B cell (primary cell): ENCODE measurements at places on chromosomes 5 and 9. TPM values are rescaled to one million over a fixed set of nuclear protein-coding genes. Genes with fewer than 3 reads are reported as not detected.

CLK4 gene
- polyA plus RNA-seq: 72.3 and 107 TPM in 2 replicates

UGT3A2 gene
- polyA plus RNA-seq: not detected in 2 replicates

TAF11L10 gene
- polyA plus RNA-seq: not detected in 2 replicates

GMCL2 gene
- not detected in 2 replicates for polyA plus RNA-seq

LCN12 gene
- polyA plus RNA-seq: 1.5 and 2.4 TPM in 2 replicates

NME5 gene
- polyA plus RNA-seq: not detected in 2 replicates

LCN6 gene
- polyA plus RNA-seq: 0.18 and 0.52 TPM in 2 replicates

DNA sequence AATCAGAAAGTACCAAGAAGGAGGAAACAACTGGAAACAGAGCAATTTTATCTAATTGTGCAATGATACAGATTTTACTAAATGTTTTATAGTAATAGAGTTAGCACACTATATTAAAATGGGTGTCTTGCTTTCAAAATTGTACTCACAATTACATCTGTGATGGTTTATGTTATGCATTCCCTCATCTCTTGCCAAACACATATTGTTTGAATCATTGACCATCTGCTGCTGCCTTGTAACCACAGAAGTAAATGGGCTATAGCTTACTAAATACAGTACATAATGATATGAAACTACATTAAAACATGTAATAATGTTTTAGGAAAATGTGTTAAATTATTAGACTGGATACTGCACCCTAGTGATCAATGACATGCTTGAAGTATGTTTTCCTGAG, 158.1 kb downstream of the SLC25A46 start:
- DNase-seq: no peak

DNA sequence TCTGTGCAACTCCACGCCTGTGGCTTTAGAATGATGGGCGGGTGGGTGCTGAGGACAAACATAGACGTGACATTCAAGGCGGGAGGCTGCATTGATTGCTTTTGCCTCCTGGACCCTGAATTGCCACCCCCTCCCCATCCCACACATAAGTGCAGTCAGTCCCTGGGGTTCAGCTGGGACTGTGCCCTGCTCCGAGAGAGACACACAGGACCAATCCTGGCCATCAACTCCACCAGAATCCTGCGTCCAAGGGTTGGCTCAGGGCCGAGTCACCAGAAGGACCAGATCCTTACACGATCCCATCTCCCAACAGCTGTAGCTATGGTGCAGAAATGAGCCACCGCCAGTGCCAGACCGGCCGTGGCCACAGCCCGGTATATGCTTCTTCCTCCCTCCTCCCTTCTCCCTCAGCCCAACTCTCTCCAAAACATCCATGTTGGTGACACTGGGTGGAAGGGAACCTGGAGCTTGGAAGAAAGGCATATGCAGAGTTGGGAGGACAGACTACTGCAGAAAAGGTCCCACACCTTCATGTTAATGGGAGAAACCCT, 27.4 kb downstream of the IRX2 start:
- no peak for DNase-seq

GRCh38 chr9:101840694-101841188, 102.3 kb upstream of the GRIN3A start:
- no peak for DNase-seq

GRCh38 chr5:35857606-35858205, 1.0 kb downstream of the IL7R start:
- no peak for DNase-seq

- DNase-seq: no peak
Observed at GRCh38 chr5:10559871-10560270, 4.0 kb upstream of the ANKRD33B start.

GRCh38 chr5:176611435-176611834, 1.5 kb upstream of the GPRIN1 start:
- DNase-seq: peak; percentile 59

DNA sequence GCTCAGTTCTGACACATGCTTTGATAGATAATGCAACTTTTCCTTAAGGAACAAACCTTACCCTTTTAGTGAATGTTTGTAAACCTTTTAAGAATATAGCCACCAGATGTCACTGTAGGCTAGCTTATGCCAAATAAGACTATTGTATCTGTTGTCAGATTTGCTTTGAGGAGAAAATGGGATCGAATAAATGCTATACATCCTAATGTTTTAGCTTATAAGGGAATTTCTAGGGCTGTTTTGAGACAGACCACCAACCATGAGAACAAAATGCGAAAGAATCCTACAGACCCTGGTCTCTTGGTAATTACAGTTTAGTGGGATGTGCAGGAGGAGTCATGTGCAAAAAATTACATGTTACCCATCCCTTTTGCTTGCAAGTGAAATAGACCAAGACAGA, 127.6 kb upstream of the NMUR2 start:
- peak; percentile 42 for DNase-seq

DNA sequence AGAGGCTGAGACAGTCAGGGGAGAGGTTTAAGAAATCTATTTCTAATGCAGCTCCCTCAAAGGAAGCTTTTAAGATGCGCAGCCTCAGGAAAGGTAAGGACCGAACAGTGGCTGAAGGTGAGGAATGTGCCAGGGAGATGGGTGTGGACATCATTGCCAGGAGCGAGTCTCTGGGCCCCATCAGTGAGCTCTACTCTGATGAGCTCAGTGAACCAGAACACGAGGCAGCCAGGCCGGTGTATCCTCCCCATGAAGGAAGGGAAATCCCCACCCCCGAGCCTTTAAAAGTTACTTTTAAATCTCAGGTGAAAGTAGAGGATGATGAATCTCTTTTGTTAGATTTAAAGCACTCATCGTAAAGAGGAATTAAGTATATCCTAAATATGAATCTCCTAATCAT, 8.2 kb downstream of the CAVIN4 start:
- no peak for DNase-seq

DNA sequence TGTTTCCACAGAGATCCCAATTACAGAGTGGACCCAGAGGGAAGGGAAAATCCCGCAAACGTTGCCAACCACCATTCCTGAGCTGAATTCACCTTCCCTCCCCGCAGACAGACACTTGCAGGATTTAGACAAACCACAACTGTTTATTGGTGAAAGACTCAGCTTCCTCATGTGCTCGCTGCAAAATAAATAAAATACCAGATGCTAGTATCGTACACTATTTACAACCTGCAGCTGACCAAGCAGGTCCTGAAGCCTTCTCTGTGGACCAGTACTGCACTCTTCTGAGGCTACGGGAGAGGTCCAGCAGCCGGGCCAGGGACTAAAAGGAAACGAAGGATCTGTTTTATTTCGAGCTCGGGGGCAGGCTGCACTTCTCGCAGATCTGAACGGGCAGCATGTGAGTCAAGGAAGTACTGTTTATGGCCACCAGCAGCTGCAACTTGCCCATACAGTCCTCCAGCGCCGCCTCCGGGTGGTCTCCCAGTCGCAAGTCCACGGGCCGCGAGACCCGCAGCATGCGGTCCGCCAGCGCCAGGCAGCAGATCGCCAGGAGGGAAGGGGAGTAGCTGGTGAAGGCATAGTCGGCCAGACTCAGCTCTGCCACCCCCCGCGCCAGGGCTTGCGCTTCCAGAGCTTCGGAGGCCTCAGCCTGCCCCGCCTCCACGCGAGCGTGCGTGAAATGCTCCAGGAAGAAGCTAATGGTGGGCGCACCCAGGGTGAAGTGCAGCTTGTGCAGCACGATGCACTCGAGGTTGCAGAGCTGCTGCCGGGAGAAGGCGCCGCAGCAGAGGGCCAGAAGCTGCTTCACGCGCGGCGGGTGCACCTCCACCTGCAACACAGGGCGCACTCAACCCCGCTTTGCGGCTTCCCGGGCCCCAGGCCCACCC, 2.1 kb downstream of the CCNO start:
- peak; percentile 65 for DNase-seq

- DNase-seq: no peak
Observed at GRCh38 chr9:107251756-107252322, 31.2 kb upstream of the RAD23B start.

DNA sequence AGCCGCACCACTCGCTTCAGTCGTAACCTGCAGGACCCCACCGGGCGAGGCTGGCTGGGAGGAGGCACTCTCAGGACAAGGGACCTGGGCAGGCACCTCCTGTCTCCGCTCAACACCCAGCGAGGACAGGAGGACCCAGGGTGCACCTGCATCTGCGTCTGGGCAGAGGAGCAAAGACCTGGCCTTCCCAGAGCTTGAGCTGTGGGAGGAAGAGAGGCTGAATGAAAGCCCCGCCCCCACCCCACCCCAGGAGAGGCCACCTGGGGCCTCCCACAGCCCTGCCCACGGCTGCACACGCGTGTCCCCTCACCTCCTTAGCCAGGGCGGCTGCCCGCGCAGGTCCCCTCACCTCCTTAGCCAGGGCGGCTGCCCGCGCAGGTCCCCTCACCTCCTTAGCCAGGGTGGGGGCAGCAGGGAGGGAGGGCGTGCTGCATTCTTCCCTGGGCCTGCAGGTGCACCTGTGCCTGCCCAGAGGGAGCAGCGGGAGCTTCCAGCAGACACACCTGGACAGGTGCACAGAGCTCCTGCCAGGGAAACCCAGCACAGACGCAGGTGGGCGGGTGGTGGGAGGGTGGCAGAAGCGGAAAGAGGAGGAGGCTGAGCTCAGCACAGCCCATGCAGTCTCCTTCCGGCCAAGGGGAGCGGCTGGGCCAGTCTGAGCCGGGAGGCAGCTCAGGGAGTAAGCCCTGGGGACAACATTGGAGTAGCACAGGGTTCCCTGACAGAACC, 18.5 kb upstream of the SLC12A7 start:
- no peak for DNase-seq

- DNase-seq: no peak
Observed at GRCh38 chr5:159088371-159088770, 11.3 kb downstream of the EBF1 start.

- no peak for DNase-seq
Observed at GRCh38 chr5:123264394-123264793, 158.8 kb downstream of the CEP120 start.

GRCh38 chr5:140690376-140690932, 716 bp downstream of the HARS1 start:
- no peak for DNase-seq

- no peak for DNase-seq
Observed at GRCh38 chr5:134079748-134080581, 34.5 kb upstream of the TCF7 start.

GRCh38 chr5:59097116-59097515, 514.2 kb downstream of the RAB3C start:
- DNase-seq: no peak

GRCh38 chr5:4058899-4059298, 463.3 kb downstream of the IRX1 start:
- no peak for DNase-seq

DNA sequence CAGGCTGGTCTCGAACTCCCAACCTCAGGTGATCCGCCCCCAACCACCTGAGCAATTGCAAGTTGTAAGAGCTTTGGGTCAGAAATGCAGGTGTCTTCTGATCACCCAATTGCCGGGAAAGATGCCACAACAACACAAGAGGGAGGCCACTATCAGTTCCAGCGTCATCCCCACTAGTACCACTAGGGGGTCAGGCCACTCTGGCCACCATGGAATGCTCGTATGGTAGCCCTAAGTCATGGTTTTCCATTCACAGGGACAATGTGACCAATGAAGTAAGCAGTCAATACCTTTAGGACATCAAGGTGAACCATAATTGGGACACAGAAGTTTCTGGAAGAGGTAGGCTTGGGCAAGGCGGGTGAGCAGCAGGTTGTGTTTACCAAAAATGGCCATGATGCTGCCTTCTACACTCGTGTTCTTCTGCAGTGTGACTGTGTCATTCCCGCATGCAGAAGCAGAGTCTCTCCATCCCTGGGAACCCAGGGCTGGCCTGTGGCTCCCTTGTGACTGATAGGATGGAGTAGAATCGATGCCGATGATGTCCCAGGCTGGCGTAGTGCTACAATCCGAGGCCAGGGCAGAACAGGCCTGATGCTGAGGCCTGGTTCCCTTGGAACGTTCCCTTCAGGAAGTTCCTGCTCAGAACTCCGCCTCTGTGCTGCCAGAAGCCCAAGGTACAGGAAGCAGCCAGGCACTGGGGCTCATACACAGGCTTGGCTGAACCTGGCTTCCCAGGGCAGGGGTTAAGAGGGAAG, 42.2 kb upstream of the ANKRD33B start:
- DNase-seq: no peak

DNA sequence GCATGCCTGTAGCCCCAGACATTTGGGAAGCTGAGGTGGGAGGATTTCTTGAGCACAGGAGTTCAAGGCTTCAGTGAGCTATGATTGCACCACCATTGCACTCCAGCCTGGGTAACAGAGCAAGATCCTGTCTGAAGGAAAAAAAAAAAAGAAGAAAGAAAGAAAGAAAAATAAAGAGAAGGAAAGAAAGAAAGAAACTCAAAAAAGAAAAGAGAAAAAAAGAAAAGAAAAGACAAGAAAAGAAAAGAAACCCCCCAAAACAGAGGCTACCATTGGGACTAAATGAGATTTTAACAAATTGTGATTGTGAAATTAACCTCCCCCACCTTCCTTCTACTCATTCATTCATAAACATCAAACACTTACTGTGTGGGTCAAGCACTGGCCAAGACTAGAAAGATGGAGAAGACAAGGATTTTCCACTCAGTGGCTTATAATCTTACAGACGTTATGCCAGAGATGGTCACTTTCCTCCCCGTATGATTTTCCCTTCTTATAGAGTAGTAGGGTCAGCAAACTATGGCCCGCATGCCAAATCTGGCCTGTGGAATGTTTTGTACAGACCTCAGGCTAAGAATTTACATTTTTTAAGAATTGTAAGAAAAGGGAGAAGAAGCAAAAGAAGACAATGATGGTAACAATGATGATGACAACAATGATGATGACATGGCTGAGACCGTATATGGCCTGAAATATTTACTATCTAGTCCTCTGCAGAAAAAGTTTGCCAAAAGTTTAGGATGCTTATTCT, 1.1 kb upstream of the FYB1 start:
- no peak for DNase-seq

GRCh38 chr5:149852641-149853330, 91.8 kb downstream of the PDE6A start:
- peak; percentile 55 for DNase-seq
